ENCODE measurements at places on chromosomes 4 and X.

- no peak for DNase-seq
Observed at GRCh38 chr4:175308236-175308635, 390.1 kb downstream of the ADAM29 start.

GRCh38 chrX:120377715-120378114, 15.8 kb downstream of the ATP1B4 start:
- DNase-seq: no peak

DNA sequence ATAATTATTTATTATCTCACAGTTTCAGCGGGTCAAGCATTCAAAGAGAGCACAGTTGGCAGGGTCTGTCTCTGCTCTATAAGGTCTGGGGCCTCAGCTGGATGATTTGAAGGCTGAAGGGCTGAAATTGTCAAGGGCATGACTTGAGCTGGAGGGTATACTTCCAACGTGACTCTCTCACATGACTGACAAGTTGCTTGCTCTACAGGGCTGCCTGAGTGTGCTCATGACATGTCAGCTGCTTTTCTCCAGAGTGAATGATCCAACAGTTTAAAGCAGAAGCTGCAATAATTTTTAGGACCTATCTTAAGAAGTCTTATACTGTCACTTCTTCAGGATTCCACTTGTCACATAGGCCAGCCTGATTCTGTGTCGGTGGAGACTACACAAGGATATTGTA, 51.2 kb downstream of the TIGD2 start:
- DNase-seq: peak; percentile 10

DNA sequence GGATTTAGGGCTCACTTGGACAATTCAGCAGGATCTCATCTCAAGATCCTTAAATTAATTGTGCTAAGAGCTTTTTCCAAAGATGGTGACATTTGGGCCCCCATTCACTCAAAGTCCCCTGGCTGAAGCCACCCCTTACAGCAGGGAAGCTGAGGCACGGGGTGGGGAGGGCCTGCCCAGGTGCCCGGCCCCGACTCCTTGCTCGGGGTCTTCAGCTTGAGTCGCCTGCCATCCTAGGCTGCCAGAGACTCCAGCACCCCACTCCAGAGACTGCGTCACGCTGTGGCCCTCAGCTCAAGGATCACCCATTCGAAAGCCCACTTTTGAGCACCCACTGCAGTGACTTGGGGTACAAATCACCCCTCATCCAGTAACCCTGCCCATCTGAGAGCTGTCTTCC, 39.2 kb upstream of the GPR78 start:
- DNase-seq: no peak

GRCh38 chrX:25084446-25084845, 68.7 kb upstream of the ARX start:
- DNase-seq: no peak

- peak; percentile 93 for DNase-seq
Observed at GRCh38 chr4:13484122-13484748, at the start of gene RAB28. Gene RAB28, minus strand, starts transcription at chr4:13484340.

GRCh38 chrX:27254656-27255055, 208.5 kb downstream of the PPP4R3C start:
- DNase-seq: peak; percentile 85

DNA sequence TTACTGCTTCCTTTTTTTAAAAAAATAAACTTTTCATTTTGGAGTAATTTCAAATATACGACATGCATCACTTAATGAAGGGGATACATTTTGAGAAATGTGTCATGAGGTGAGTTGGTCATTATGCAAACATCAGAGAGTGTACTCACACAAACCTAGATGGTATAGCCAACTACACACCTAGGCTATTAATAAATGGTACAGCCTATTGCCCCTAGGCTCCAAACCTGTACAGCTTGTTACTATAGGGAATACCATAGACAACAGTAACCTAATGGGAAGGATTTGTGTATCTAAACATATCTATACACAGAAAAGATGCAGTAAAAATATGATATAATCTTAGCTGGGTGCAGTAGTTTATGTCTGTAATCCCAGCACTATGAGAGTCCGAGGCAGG, 29.1 kb downstream of the SETD7 start:
- DNase-seq: no peak

DNA sequence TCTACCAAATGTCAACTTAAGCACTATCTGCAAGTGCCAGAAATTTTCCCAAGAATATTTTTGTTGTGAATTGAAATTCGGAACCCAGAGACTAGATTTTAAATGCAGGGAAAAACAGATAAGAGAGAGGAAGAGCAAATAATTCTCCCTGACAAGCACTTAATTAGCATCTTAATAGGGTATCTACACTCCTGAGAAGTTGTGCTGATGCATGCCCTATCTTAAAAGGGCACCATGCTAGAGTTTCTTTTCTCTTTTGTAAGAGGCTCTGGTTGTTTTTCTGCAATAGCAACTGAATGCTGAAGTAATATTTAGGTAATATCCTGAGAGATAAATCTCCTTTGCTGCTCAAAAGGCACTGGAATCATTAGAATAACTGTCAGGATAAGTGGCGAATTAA, 139.9 kb upstream of the UGT8 start:
- DNase-seq: no peak

GRCh38 chrX:41664375-41664901, 24.3 kb upstream of the GPR34 start:
- DNase-seq: no peak

- DNase-seq: no peak
Observed at GRCh38 chr4:147550626-147551246, 66.5 kb upstream of the TMEM184C start.

GRCh38 chrX:87409113-87409841, 108.3 kb upstream of the KLHL4 start:
- peak; percentile 1 for DNase-seq

DNA sequence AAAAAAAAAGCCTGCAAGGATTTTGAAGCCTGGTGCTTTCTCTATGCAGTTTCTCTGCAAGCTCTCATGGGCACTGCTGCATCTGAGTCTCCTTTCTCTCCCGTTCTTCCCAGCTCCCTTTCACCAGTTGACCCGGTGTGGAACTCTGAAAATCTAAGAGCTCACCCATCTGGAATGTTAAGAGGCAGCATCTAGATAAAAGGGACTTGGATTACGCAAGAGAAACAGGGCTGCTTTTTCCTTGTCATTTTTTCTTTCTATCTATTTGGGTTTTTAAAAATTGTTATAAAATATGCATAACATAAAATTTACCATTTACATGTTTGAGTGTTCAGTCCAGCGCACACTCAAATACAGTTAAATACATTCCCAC, 95.2 kb upstream of the RPS6KA3 start:
- no peak for DNase-seq
